ENCODE measurements at places on chromosomes 12 and 14.
A peak's percentile ranks its signal among the peaks of the same experiment; 100 is the strongest.

DNA sequence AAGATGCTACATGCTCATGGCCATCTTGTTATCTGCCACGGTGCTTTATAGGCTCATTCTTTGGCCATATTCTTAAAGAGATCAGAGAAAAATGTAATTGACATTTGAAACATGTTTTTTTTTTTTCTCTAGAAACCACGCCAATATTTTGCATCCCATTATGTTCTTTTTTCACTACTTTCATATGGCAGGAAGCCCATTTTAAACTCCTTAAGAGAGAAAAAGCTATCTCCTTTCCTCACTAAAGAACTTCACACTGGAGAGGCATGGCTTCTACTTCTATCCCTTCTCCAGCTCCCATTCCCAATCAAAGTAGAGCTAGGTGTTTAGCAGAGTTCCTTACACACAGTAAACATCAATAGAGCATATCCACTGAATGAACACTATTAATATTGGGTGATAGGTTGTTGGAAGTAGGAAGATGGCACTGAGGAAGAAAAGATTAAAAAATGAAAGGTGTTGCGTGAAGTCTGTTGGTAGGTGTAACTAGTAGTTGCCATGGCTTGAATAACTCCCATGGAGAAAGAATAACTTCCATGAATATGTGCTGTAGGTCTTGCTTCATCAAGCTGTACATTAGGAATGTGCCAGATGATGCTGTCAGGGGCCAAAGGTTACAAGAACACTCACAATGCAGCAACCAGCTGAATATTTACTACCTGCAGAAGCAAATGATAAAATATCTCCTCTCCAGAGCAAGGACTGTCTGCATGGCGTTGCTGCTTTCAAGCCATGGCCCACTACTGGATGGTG is 178.8 kb downstream of the STXBP6 start:
- DNase-seq: no peak
- no peak overlapping the region for H3K27ac ChIP-seq
- no peaks in the 10 kb centered on the region for H3K4me1 ChIP-seq
- H3K36me3 ChIP-seq: no peaks in the 10 kb centered on the region
- H3K27me3 ChIP-seq: no peaks in the 10 kb centered on the region

GRCh38 chr12:52390739-52391617 is 5.5 kb upstream of the KRT84 start:
- no peaks in the 10 kb centered on the region for H3K36me3 ChIP-seq
- no peaks in the 10 kb centered on the region for H3K27me3 ChIP-seq
- no peaks in the 10 kb centered on the region for H3K4me1 ChIP-seq
- no peak overlapping the region for H3K4me3 ChIP-seq
- H3K27ac ChIP-seq: no peak overlapping the region
- no peak for DNase-seq

GRCh38 chr12:70557583-70558191 is 79.5 kb downstream of the PTPRB start:
- no peaks in the 10 kb centered on the region for H3K4me1 ChIP-seq
- H3K4me3 ChIP-seq: no peak overlapping the region
- no peak overlapping the region for H3K27ac ChIP-seq
- DNase-seq: no peak
- H3K36me3 ChIP-seq: no peaks in the 10 kb centered on the region

DNA sequence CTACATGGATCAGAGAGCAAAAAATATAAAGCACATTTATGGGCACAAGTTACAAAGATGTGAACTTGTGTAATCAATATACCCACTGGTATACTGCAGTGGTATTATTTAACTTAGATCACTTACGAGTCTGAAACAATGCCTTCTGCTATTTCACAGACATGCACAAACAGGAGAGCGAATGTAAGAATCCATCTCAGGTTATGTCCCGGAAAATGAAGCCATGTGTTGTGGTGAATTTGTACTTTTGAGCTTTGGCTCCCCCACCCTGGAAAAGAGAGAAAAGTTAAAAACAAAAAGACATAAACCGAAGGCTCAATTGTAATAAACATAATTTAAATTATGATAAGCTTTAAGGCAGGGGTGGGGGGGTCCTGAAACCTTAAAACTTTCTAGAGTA is 7.6 kb downstream of the ABCC9 start:
- H3K4me3 ChIP-seq: no peak overlapping the region
- no peaks in the 10 kb centered on the region for H3K36me3 ChIP-seq
- DNase-seq: no peak
- no peaks in the 10 kb centered on the region for H3K27me3 ChIP-seq
- no peaks in the 10 kb centered on the region for H3K4me1 ChIP-seq

GRCh38 chr12:107580750-107581618 is 104.6 kb upstream of the PWP1 start:
- H3K4me1 ChIP-seq: no peaks in the 10 kb centered on the region
- H3K4me3 ChIP-seq: peak overlapping the region; percentile 15
- H3K36me3 ChIP-seq: no peaks in the 10 kb centered on the region
- H3K27ac ChIP-seq: no peak overlapping the region
- DNase-seq: no peak
- H3K27me3 ChIP-seq: no peaks in the 10 kb centered on the region

All from prostate gland (tissue), 2 donors.